ENCODE measurements at places on chromosomes 4 and X. TPM values are rescaled to one million over a fixed set of nuclear protein-coding genes. Genes with fewer than 3 reads are reported as not detected.
A peak's percentile ranks its signal among the peaks of the same experiment; 100 is the strongest.

Gene MAGEC1
- not detected for total RNA-seq

Gene MAGEC2
- not detected for total RNA-seq

Gene NSG1
- not detected for total RNA-seq

DNA sequence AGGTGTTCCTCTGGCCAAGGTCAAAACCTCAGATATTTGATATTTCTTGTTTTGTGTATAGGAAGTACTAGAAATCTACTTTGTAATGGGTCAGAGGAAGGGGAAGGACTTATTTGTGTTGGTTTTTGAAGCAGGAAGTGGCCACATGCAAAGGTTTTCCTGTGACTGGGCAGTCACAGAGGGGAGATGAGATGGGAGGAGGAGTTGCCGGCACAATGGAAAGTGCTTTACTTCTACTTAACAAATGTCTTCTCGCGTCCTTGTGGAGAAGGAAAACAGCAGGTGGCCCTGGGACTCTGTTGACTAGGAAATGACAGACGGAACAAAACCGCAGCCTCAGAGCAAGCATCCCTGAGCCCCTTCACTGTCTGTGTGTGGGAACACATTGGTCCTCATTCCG is 46.6 kb downstream of the SHROOM2 start:
- no peak for DNase-seq

DNA sequence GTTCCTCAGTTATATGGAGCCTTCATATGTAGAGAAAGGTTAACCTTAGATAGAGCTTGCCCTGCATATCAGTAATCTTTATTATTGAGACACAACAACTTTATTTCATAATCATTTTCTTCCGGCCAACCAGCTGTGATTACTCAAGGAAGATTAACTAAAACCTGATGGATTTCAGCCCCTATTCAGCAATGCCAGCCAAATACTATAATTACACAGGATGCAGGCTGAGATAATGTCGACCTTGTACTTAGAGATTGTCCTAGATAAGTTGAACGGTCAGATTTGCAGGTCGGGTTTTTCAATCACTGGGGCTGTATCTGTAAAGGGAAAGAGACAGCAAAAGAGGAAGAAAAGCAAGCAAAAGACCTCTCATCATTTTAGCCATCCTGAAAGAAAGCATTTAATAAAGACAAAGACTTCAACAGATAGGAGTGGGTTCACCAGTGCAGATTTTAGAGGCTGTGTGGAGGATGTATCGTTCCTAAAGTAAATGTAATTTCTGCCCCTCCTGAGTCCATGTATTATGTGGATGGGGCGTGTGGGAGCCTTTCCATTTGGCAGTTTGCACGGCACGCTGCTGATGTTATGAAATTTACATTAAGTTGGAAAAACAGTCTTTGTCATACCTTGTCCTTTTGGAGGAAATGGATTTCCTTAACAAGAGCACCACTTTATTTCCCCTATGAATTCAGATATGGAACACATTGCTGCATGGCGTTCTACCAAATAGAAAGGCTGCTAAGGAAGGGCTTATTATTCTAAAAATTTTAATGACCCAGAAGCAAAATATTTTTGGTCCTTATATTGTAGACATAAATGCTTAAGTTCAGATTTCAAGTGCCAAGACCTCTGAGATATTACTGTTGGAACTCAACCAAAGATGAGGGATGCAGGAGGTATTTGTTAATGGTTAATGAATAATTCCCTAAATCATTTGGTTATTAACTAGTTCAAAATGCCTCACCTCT is 496.7 kb downstream of the SPRY1 start:
- DNase-seq = no peak

DNA sequence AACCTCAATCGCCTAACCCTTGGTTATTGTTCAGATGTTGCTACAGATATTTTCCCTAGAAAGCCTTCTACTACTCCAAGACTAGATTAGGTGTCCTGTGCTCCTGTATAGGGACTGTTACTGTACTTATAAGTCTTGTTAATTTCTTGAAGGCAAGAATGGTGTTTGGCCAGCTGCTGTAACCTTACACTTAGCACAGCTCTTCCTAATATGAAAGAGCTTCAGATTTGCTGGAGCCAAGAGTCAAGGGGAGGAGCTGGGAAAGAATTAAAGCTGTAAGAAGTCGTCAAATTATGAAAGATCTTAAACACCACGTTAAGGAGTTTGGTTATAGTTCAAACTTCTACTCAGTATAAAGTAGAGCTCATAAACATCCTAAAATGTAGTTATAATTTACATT is 245.9 kb upstream of the TLL1 start:
- DNase-seq = no peak

- no peak for DNase-seq
Observed at GRCh38 chr4:72938516-72938915, 131.0 kb downstream of the COX18 start.

- no peak for DNase-seq
Observed at GRCh38 chr4:14965071-14965470, 37.2 kb upstream of the CPEB2 start.

DNA sequence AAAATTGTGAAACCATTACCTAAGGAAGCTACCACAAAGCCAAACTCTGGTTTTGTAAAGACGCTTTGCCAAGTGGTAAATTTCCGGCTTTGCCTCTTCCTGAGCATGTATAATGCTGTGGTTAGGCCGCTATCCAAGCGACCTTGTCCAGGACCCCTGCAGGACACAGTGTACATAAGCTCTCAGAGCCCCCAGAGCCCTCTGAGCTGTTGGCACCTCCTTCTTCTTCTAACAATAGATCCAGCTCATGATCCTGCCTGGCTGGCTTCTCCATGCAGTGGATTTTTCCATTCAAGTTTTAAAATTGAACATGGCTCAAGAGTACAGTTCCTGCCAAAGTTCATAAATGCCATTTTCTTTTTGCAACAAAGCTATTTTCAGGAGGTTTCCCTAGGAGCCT is 326.7 kb downstream of the MAPK10 start:
- DNase-seq = peak; percentile 9

DNA sequence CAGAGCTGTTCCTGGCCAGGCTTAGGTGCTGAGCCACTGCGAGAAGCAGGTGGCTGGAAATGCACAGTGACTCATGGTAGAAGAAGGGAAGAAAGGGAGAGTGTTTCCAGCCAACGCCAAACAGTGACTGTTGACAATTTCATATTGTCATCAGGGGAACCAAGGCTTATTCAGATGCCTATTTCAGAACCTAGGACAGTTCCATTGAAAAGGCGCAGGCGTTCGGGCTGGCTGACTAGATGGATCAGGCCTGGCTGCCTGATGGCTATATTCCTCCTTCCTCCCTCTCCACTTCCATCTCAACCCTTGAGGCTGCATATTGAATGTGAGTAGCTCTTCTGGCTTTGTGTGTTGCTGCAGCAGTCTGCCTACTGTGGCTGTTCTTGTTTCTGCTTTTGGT is 73.0 kb upstream of the FRMPD4 start:
- DNase-seq = no peak

DNA sequence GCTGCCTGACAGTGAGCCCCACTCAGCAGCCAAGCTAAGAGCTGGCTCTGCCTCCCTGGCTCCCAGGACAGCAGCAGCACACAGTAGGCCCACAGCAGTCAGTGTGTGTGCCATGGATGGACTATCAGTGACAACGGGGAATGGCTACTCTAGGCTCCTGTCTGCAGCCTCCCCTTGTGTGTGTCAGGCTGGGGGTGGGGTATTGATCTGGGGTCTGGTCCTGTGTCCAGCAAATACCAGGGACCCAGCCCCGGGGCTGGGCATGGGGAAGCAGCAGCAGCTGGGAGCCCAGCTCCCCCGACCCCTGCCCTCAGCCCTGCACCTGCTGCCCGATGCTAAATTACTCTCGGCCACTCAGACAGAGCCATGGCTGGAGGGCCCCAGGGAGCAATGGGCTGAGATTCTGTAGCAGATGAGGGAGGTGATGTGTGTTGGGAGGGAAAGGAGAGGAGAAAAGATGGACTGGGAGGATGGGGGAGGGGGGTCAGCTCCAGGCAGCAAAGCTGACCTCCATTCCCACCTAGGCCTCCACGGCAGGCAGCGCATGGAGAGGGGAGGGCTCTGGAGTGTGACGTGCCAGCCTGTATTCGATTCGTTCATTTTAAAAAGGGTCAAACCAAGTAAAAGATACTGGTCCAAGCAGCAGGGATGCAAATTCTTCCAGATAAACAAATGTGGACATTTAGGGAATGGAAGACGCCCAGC is 61.3 kb upstream of the CRMP1 start:
- no peak for DNase-seq

- no peak for DNase-seq
Observed at GRCh38 chrX:103398421-103398864, 22.1 kb downstream of the BEX3 start.

- no peak for DNase-seq
Observed at GRCh38 chr4:6470502-6471306, 1.7 kb downstream of the PPP2R2C start.

- no peak for DNase-seq
Observed at GRCh38 chr4:53121264-53121865, 244.5 kb downstream of the SCFD2 start.

- DNase-seq = no peak
Observed at GRCh38 chr4:65865489-65865888, 195.2 kb upstream of the EPHA5 start.

DNA sequence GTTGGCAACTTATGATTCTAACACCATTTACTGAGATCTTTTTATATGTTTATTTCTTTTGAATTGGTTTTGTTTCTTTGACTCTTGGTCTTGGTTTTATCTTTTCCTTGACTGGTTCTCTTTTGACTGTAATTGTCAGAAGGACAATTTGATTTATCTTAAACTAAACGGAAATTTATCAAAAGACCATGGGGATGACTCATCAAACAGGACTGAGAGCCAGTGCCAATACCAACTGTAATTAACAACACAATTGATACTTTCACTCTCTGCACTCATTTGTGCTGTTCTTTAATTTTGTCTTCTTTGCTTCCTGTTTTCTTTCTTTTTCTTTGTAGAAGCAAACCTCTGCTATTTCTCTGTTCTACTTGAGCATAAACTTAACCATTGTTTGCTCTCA is 776.8 kb downstream of the CCSER1 start:
- no peak for DNase-seq

DNA sequence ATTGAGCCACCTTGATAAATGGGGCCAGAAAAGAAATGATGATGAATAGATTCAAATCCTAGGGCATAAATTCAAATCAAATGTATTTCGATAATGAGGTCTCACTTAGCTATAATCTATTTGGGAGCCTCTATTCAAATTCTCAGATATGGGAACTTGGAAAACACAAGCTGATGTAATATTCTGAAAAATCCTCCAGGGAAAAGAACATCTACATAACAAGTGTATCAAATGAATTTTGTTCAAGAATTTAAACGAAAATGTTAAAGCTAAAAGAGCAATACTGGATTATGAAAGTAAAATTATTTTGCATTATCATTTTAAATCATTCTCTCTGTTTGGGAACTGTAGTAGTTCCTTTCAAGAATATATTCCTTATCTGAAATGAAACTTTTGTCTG is 38.9 kb upstream of the RAP1GDS1 start:
- no peak for DNase-seq

DNA sequence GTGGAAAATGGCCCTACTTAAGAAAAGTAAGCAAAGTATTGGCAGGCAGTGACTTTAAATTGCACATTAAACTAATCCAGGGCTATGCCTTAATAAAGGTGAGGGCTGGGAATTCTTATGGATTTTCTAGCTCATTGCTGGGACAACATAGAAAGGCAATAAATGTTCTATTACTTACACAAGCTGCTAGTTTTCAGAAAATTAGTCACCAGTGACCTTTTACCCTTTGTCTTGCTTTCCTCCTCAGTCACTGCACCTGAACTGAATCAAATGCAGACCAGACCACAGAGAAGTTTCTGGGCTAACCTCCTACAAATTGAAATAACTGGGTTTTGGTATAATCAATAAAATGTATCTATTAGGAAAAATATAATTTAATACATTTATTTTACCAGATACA is 694.4 kb upstream of the FAM241A start:
- no peak for DNase-seq

GRCh38 chr4:94947681-94948108 is 189.9 kb downstream of the BMPR1B start:
- DNase-seq = no peak
